ENCODE measurements at places on chromosomes 1 and 21.

DNA sequence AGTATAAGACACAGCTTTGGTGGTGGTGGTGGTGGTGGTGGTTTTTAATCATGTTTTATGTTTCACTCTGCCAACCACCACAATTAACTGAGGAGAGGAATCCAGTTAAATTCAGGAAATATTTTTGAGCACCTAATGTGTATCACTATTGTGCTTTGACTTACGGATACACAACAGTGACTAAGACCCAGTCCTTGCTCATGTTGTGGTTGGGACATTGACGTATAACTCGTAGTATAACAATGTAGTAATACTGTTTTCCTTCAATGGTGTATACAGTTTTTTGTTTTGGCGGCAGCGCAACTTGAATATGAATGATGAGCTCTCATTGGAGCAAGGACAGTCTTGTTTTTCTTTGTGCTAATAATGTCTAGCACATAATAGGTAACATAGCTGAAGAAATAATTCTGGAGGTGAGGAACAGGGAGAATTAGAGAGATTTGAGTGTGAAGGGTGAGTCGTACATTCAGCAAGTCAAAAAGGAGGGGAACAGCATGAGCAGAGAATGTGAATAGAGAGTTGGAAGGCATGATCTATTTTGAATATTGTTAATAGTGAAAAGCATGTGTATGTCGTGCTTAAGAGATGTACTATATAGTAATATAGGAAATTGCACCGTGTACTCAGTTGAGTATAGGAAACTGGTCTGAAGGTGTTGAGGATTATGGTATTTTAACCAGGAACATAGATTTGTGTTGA lies 5.5 kb downstream of the CACYBP start:
- no peak for DNase-seq

- DNase-seq, result peak; percentile 8
These were observed 147.0 kb downstream of the GABPA start for GRCh38 chr21:25881524-25882376.

DNA sequence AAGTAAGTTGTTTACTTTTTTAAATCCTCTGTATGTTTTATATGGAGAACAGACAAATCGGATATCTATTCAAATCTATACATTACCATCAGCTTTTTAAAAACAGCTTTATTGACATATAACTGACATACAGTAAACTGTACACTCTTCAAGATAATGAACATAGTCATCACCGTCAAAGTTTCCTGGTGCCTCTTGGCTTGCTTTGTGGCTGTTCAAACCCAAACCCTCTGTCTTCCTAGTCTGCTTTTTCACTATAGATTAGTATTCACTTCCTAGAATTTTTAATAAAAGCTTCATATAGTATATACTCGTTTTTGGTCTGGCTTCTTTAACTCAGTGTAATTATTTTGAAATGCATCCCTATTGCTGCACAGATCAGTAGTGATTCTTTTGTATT lies 56.4 kb upstream of the TPTE start:
- DNase-seq, result no peak

DNA sequence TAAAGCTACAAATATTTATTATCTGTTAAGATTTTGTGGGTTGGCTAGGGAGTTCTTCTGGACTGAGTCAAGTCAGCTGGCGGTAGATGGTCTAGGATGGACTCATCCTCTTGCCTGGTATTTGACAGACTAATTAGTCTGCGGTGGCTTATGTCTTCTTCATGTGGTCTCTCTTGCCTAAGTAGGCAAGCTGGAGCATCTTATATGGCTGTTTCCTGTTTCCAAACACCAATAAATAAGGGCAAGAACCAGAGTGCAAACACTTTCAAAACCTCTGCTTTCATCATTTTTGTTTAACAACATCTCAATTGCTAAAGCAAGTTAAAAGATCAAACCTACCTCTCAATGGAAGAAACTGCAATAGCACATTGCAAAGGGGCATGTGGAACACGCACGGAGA lies 484.8 kb downstream of the PTPRC start:
- no peak for DNase-seq

DNA sequence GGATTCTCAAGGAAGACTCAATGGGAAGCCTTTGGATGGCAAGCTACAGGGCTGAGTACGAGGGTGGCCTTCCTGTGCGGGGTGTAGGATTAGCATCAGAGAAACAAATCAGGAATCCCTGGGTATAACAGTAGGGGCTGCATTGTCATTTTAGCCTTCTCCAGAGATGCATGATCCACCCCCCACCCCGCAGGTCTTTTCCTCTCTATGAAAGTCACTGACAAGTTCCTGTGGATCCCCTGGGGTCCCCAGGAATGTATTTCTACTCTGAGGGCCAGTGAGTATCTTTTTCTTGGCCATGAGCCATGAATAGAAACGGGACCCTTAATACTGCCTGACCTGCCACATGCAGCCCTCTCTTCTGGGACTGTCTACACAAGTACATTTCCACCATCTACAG lies 473.0 kb upstream of the VAMP3 start:
- DNase-seq, result no peak

GRCh38 chr1:223716302-223716862 lies 4.0 kb downstream of the CAPN2 start:
- no peak for DNase-seq

- DNase-seq, result no peak
These were observed 496.0 kb upstream of the PKN2 start for GRCh38 chr1:88188038-88188437.

- peak; percentile 94 for DNase-seq
These were observed 4.7 kb downstream of the LAX1 start for GRCh38 chr1:203769505-203770343.

DNA sequence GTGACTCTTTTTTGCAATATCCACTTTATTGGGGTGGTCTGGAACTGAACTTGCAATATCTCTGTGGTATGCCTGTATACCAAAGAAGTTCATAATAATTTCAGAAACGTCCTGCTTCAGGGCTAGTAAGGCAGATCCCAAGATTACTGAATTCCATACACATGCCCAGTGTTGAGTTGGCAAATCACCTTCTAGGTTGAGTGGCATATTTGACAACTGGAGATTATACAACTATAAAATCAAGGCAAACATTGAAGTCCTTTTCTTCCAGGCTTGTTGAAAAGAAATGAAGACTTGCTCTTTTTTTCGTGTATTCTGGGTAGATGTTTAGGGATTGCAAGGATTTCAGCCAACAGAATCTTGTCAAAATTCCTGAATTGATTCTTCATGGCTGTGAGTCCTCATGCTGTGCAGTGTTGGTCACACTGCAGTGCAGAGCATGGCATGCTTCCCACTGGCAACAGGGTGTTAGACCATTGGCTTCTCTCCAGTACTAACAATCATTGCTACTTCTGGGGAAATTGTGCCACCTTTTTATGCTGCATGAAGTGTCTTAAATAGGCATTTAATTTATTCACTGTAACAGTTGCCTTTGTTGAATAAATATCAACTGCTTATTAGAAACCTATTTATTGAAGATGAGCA lies 367.1 kb upstream of the ADGRL4 start:
- DNase-seq, result no peak

DNA sequence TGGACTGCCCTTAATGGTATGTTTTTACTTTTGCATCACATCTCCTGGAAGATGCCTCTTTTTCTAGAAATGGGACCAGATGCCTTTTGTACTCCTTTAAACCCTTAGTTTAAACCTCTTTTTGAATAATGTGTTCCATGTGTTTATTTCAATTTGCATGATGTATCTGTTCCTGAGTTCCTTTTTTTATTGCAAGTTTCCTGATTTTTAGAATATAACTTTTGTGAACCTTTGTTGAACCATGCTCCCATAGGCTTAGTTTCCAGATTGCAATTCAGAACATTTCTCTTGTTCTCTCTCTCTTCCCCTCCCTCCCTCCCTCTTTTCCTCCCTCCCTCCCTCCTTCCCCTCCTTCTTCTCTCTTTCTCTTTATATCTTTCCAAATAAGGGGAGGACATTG lies 81.9 kb downstream of the RGL1 start:
- DNase-seq, result no peak

GRCh38 chr1:198156745-198157240 lies at the start of gene NEK7:
Gene NEK7, plus strand, starts transcription at chr1:198156998. Its CDS starts 75,583 bp downstream, at chr1:198232581.
- DNase-seq, result peak; percentile 71

GRCh38 chr1:40625476-40626382 lies 39.8 kb downstream of the RIMS3 start:
- DNase-seq, result no peak

DNA sequence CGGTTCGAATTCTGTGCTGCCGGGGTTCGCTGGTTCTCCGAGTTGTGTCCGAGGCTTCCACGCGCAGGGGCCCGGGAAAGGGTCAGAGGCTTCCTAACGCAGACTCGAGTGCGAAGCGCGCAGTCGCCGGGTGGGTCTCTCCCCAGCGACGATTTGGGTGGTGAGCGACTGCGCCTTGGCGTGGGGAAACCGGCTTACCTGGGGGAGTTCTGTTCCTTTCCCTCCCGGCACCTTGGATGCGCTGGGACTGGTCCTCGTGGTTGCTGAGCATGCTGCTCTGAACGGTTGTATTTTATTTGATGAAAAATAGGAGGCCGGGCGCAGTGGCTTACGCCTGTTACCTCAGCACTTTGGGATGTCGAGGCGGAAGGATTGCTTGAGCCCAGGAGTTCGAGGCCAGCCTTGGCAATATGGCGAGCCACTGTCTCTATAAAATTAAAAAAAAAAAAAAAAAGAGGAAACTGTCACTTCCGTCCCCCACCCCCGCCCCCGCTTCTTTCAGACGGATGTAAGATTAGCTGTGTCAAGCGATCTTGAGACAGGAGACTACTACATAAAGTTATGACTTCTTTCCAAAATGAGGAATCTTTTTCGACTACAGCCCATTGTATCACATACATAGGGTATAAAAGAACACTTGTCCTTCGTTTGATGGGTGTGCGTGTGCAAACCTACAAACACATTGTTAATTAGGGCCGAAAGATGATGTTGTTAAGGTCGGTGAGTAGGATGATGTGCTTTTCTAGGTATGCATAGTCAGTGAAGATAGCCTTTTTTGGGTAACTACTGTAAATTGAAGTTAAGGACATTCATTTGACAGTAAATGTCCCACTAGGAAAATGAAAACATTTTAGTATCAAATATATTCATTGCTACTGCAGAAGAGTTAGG lies at the start of gene CCDC18:
CCDC18 (plus strand) TSS at position 2 of the 891 bp plus-strand sequence. CDS start 2,638 bp downstream, outside the sequence.
- DNase-seq, result no peak

GRCh38 chr1:69082312-69082711 lies 485.4 kb upstream of the LRRC7 start:
- no peak for DNase-seq

DNA sequence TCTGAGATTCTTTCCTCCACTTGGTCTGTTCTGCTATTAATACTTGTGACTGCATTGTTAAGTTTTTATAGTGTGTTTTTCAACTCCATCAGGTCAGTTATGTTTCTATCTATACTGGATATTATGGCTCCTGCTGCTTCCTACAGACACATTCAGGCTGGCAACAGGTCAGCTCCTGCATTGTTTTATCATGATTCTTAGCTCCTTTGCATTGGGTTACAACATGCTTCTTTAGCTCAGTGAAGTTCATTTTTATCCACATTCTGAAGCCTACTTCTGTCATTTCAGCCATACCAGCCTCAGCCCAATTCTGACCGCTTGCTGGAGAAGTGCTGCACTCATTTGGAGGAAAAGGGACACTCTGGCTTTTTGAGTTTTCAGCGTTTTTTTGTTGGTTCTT lies 37.3 kb upstream of the F3 start:
- DNase-seq, result no peak

DNA sequence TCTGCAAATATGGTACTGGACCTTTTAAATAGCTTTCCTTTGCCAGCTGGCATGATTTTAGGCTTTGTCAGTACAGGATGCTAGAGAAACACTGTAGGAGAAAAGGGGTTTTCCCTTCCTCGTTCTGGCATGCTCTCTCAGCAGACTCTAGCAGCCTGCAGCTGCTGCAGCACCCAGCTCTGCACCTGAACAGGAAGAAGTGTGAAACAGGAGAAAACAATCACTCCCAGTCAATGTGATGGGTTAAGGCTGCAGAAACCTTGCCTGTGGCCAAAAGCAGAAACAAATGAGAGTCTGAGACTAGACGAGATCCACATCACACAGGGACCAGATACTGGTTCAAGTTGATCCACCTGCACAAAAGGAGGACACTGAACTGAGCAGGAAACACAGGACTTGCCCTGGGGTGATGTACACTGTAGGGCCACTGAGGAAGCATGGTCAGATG lies 21.2 kb downstream of the OVGP1 start:
- DNase-seq, result no peak

DNA sequence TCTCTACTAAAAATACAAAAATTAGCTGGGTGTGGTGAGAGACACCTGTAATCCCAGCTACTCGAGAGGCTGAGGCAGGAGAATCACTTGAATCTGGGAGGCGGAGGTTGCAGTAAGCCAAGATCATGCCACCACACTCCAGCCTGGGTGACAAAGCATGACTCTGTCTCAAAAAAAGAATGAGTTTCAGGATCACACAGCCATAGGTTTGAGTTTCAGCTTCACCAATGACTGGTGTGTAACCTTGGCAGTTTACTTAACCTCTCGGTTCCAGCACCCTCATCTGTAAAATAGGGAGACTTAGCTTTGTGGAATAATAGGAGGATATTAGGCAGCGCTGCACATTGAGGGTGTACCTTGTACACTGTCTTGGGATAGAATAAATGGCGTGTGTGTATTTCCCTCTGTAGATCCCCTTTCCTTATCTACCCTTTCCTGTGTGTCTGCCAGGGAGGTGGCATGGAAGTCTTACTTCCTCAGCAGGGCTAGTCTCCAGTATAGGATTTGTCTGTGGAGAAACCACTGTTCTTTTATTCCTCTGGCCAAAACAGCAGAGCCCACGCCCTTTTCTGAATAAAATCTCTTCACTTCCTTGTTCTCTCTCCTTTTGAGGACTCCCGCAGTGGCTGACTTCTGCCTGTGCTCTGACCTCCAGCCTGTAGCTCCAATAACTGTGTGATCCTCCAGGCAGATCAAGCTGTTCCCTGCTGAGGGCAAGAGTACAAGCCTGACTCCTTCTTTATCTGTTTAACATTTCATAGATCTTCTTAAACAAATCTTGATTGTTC lies 90.4 kb downstream of the HHAT start:
- no peak for DNase-seq

DNA sequence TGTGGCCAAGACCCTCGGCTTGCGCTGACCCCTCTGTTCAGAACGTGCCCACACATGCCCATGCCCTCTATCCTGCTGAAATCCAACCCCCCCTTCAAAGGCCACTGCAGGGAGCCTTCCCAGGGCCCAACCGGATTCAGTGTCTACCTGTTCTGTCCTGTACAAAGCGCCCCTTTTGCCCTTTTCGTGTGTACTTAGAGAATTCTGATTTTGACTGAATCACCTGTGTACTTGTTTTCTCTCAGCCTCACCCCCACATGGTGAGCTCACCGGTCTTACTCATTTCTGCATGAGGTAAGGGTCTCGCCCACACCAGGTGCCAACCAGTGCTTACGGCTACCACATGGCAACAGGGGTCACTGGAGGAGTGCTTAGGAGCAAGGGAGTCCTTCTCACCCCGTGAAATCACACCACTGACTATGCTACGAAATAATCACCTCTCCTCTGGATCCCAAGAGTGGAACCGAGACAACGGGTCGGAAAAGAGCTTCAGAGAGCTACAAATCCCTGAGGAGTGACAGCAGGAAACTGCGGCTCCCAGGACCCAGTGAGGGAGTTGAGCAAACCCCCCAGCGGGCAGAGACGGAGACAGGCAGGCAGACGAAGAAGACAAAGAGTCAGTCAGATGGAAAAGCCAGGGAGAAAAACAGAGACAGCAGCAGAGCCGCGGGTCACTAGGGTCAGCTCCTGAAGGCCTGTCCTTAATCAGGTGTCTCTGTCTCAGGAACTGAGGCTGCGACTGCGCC lies 2.1 kb upstream of the S100A2 start:
- DNase-seq, result peak; percentile 52

- DNase-seq, result no peak
These were observed 11.6 kb upstream of the AHDC1 start for GRCh38 chr1:27615346-27616192.

- no peak for DNase-seq
These were observed 302.0 kb upstream of the ADGRL2 start for GRCh38 chr1:81498471-81499462.

GRCh38 chr1:157270705-157271274 lies 132.6 kb upstream of the ETV3 start:
- no peak for DNase-seq
